ENCODE measurements at places on chromosomes 2 and 18. TPM values are rescaled to one million over a fixed set of nuclear protein-coding genes. Genes with fewer than 3 reads are reported as not detected.

The FZD7 gene
- 11.6 TPM for total RNA-seq

The GCG gene
- not detected for total RNA-seq

The GAREM2 gene
- 2.7 TPM for total RNA-seq

The LINC00305 gene
- total RNA-seq = not detected

The C2orf80 gene
- not detected for total RNA-seq

The TRAPPC8 gene
- 53.1 TPM for total RNA-seq

The RFTN2 gene
- total RNA-seq = 23.5 TPM

The SULT1C4 gene
- total RNA-seq = 0.26 TPM

The STPG4 gene
- total RNA-seq = 0.52 TPM

The FBXO36 gene
- total RNA-seq = 6.5 TPM

The PPM1G gene
- 52.4 TPM for total RNA-seq

The KCNIP3 gene
- total RNA-seq = 3.5 TPM

The CYP27A1 gene
- total RNA-seq = 54.0 TPM

The BOLL gene
- total RNA-seq = not detected

The AFF3 gene
- 6.1 TPM for total RNA-seq

The MOGAT1 gene
- not detected for total RNA-seq

The GPR45 gene
- total RNA-seq = not detected

The ORC2 gene
- 18.7 TPM for total RNA-seq

The CFAP65 gene
- total RNA-seq = 0.22 TPM

The FNDC4 gene
- 25.1 TPM for total RNA-seq

The RGPD3 gene
- 0.65 TPM for total RNA-seq

The SPATA3 gene
- not detected for total RNA-seq

The CTAGE1 gene
- total RNA-seq = not detected

All from articular chondrocyte of knee joint (primary cell).